Panc1 (cell line): ENCODE measurements at places on chromosomes 12 and 14.

GRCh38 chr14:66009089-66009488 is 477.1 kb upstream of the CCDC196 start:
- no peak for DNase-seq

DNA sequence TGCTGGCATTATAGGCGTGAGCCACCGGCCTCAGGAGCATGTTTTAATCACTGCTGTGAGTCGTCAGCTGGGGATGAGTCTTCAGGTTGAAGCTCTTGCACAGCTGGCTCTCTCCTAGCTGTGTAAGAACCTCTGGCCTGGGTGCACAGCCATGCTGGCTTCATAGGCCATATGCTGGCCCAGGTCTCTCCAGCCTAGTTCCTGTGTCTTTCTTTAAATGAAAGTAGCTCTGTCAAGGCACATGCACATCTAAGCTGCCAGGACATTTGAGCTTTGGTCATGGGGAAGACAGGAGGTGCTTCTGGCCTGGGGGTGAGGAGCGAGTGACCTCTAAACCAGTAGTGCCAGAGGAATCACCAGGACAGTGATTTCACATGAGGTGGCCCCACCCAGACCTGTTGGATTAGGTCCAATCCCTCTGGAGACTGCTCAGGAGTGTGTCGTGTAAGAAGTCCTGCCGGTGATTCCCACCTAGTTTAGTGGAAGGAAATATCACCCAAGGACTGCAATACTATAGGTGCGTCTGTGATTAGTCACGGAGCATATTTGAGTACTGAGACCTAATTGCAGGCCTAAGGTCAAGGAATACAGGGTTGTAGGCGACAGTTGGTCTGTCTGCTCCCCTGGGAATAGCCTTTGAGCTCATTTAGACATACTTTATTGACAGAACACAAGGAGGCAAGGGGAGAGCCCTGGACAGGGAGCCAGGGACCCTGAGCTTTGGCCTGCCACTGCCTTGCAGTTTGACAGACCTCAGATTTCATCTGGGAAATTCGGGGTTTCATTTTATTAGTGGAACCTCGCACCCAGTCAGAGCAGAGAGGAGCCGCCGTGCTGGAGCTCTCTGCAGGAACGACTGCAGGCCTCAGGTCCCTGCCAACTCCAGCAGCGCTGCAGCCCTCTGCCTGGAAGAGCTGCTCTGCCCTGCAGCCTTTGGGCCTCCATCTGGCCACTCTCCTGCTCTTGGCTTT is 67.0 kb downstream of the ANKRD9 start:
- no peak for DNase-seq

DNA sequence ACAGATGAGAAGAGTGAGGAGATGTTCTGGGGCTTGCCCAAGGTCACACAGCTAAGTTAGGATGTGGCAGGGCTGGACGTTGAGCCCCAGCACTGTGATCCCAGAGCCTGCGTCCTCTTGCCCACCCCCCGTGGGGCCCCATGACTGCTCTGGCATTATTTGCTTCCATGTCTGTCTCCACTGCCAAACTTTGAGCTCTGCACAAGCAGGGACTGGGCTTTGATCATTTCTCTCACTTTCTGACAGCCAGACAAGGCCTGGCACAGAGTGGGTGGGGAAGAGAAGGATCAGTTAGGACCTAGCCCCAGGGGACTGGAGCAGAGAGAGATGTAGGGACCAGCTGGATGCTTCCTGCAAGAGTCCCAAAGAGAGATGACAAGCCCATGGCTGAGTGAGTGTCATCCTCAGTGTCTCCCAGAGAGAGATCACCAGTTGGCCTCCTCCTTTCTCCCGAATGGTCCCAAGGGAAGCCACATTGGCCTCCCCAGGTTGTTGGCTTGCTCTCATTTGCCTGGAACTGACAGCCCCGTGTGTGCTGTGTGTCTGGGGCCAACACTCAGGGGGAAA is 126.7 kb upstream of the PWP1 start:
- DNase-seq: no peak

DNA sequence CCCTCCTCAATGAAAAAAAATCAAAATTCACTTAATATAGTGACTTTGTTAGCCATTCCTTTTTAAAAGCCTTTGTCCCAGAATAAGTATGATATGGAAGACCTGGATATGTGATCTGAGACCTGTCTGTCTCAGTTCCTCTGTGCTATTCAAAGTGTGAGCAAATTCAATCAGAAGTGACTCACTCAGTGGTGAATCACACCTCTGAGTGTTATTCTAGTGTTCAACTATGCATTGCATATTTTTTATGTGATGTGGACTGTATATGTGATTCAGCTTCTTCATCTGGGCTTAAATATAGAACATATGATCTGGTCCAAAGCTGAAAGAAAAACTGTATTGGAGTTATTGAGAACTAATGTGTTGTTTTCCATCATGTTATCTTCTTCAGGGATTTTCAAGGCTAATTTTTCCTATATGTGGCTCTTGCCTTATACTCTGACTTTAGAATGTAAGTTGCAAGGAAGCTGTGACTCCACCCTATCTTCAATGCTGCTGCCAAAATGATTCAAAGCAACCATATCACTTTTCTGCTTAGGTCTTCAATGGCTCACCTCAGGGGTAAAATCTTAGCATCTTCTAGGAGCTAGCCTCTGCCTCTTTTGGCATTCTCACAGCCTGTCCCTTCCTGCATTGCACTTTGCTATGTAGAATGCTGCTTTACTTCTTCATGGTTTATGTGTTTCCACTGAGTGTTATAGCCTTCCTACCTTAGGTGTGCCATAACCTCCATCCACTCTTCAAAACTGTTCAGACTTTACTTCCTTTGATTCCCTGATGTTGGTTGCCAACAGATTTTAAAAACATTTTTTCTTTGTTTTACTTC is 169.8 kb downstream of the OTOGL start:
- peak; percentile 75 for DNase-seq

- DNase-seq: no peak
Observed at GRCh38 chr12:68247785-68248184, 5.6 kb downstream of the IL22 start.

DNA sequence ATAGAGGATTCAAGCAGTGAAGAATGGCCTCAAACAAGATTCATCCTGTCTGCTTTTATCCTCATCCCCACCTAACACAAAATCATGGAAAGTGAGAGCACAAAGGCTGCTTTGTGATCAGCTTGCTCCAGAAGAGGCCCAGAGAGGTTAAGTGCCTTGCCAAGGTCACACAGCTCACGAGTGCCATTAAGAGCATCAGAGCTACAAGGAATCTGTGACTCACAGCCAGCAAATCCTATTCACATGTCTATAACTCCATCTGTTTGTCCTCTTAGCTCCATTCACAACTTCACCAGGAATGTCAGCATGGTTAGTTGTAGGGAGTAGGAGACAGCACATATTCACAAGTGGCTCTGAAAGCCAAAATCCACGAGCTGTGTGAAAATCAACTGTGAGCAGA is 79.8 kb downstream of the TTC9 start:
- DNase-seq: no peak

- DNase-seq: no peak
Observed at GRCh38 chr12:54393207-54393609, 8.7 kb upstream of the ZNF385A start.

- DNase-seq: no peak
Observed at GRCh38 chr12:124030510-124030909, 57.5 kb downstream of the ZNF664 start.
